ENCODE measurements at places on chromosomes 2 and 18.
A peak's percentile ranks its signal among the peaks of the same experiment; 100 is the strongest.

GRCh38 chr2:126832014-126832413 lies 66.7 kb upstream of the TEX51 start:
- no peak for DNase-seq

DNA sequence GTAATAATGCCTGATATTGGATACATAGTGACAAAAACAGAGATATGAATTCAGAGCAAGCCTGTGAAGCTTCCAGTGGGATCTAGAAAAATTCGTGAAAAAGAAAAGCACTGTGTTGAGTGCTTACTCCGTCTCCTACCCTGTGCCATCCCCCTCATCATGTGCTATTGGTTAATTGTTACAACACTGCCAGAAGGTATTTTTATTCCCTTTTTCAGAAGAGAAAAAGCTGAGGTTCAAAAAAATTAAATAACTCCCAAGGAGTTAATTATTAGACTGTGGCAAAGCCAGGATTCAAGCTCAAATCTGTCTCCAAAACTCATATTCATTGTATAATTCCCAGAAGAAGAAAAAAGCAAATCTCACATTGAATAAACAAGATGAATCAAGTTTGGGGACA lies 735.5 kb upstream of the ACVR2A start:
- no peak for DNase-seq

GRCh38 chr2:96261328-96262003 lies 4.3 kb downstream of the TMEM127 start:
- no peak for DNase-seq

DNA sequence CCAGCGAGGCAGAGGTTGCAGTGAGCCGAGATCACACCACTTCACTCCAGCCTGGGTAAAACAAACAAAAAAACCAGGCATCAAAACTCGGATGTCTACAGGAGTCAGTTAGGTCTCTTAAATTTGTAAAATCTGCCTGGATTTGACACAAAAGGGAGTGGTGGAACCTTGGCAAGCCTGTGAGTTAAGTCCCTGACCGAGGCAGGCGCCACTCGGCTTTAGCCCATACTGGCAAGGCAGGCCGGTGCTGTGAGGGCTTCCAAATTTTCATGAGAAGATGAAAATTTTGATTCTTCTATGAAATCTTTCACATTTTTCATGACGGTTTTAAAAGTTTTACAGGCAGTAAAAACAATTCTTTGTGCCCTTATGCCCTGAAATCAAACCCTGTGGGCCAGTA lies 165.8 kb downstream of the FMNL2 start:
- no peak for DNase-seq

DNA sequence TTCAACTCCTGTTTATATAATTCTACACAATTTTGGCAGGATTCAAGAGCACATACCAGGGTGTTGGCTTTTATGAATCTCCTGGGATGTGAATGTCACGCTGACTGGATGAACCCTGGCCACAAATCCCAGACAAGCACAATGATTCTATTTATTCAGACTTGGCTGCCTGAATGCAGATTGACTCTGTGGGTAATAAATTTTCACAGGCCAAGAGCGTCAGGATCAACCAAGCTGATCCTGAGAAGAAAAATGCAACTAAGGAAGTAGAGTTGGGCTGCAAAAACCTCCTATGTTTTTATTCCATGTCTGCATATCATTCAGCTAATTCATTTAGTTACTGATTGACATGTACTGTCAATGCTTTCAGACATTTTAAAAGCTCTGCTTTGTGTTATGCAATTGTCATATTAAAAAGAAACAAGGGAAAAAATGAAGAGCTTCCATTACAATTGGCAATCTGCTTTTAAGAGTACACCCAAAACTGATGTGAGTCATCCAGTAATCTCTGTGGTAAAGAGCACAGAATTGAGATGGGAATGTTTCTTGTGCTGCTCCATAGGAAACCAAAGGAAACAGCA lies 173.0 kb upstream of the REV1 start:
- DNase-seq: no peak

GRCh38 chr2:128644718-128645256 lies 326.1 kb upstream of the HS6ST1 start:
- no peak for DNase-seq

DNA sequence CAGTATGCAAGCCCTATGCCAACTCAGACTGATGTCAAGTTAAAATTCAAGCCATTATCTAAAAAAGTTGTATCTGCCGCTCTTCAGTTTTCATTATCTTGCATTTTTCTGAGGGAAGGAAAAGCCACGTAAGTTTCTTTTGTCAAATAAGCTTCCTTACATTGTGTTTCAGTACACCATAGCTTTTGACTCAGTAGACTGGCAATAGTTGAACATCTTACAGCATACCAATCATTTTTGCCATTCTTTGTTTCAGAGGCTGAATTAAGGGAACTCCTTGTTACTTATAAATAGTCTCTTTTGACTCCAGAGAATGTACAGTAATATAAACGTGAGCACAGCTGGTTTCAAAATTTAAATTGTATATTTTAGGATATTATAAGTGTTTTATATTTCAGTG lies 120.6 kb downstream of the EHBP1 start:
- DNase-seq: no peak

- DNase-seq: no peak
Observed at GRCh38 chr2:40463112-40463511, 11.2 kb upstream of the SLC8A1 start.

GRCh38 chr18:39454866-39455265 lies 1889.3 kb upstream of the CELF4 start:
- no peak for DNase-seq

DNA sequence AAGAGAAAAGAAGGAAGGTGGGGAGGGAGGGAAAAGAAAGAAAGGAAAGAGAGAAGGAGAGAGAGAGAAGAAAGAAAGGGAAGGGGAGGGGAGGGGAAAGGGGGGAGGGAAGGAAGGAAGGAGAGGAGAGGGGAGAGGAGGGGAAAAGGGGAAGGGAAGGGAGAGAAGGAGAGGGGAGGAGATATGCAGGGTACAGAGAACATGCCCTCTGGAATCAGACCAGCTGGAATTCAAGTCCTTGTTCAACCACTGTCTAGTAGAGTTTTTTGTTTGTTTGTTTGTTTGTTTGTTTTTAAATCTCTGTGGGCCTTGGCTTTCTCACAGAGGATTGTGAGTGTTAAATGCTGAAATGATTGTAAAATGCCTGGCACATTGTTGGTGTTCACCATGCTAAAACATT lies 77.7 kb upstream of the FOSL2 start:
- DNase-seq: no peak

- no peak for DNase-seq
Observed at GRCh38 chr2:179682756-179683155, 178.7 kb downstream of the ZNF385B start.

- DNase-seq: no peak
Observed at GRCh38 chr2:130346741-130347066, 4.0 kb downstream of the IMP4 start.

- DNase-seq: no peak
Observed at GRCh38 chr18:49251451-49251850, 209.0 kb downstream of the DYM start.

DNA sequence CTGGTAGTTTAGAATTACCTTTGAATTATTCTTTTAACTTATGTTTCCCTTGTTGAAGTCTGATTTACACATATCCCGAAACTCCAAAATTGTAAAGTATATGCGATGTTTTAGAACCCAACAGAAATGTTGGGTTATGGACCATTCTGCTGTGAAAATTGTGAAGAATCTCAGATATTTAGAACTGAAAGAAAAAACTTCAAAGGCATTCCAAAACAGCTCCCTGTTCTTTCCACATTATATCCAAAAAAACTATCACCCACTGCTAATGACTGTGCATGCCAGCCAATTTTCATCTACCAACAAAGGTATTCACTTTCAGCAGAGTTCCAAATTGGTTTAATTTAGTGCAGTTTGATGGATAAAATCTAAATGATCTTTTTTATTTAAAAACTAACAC lies 21.5 kb upstream of the PDE1A start:
- DNase-seq: no peak

- DNase-seq: no peak
Observed at GRCh38 chr2:11997142-11997541, 250.7 kb downstream of the LPIN1 start.

DNA sequence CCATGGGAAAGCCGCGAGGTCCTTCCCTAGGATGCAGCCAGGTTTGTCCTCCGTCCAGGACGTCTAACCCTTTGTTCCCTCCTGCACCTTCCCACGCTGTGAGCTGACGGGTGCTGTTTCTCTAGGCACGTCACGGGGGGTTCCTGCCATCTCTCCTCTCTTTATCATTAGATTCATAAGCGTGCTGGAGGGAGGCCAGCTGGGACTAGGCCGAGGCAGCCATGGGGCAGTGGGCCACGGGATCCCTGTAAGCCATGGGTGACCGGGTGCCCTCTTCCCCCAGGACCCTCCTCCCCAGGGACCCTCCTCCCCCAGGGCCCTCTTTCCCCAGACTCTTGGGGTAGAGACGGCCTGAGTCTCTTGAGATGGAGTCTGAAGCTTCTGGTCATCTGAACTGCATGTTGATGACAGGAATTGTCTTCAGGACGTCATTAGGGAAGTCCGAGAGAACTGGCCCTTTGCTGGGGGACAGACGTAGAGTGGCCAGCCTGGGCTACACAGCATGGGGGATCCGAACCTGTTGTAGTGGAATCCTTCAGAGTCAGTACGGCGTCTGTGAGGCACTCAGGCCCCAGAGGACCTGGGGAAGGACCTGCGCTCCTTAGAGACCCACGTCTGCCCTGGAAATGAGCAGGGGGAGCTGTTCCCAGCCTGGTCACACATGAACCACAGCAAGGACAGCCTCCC lies 108.1 kb downstream of the TPO start:
- DNase-seq: no peak

DNA sequence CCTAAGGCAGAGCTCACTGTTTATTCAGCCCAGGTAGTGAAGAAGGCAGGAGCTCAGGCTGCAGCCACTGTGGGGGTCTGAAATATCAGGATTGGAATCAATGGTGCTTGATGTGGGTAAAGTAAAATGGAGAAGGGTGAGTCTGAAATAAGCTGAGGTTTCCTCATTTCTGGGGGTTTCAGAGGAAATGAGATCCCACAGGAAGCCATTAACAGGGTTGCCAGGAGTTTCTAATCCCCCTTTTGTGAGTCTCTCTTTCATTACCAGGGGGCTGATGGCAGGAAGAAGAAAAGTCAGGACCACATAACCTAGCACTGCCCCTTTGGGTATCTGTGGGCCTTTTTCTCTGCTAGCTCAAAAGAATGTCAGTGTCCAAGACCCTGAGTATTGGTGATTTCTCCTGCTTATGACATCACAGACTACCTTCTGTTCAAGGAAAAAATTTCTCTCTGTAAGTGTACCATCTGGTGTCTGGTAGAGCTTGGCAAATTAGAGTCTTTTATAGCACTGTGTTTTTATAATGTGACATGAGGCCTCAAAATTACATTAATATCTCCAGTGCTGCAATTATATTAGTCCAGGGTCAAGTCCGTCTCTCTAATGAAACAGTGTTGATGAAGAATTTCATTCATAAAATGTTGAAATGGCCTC lies 56.0 kb downstream of the LBH start:
- no peak for DNase-seq

DNA sequence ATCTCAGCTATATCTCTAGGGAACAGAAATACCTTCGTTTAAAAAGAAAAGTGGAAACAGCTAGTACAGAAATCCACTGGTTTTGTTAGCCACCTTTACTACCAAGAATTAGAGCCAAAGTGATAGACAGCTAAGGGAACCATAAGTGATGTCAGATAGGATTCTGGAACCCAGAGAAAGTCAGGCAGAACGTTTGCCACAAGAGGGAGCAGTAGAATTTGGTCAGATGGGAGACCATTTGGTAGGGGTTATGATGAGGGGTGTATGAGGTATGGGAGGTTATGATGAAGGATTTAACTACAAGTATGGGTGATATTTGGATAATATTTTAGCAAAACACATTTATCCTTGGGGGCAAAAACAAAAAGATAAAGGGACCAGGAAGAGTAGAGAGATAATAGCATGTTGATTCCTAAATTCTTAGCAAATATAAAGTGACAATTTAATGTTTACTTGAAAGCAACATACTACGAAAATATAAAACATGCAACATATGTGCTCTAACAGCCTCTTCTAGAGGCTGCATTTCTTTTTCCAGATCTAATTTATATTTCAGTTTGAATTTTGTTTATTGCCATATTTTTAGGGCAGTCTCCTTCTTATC lies 3.3 kb downstream of the SLC8A1 start:
- DNase-seq: no peak

GRCh38 chr2:177872286-177872685 lies 200.3 kb downstream of the PDE11A start:
- no peak for DNase-seq

- no peak for DNase-seq
Observed at GRCh38 chr2:20584399-20585358, 66.2 kb downstream of the HS1BP3 start.

DNA sequence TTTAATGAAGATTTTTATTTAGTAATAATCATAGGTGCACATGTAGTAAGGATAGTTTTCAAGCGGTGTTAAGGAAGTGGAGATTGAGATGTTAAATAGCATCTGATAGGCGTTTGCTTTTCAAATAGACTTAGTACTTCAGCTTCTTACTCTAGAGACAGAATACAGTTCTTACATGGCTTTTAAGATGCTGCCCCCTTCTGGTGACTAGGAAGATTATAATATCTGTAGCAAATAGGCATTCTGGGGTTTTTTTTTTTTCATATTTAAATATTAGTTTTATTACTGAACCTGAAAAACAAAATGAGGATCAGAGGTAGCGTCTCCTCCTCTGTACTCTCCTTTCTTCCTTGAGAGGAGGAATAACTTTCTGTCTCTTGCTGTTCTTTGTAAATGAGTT lies 100.2 kb downstream of the AGAP1 start:
- peak; percentile 63 for DNase-seq

DNA sequence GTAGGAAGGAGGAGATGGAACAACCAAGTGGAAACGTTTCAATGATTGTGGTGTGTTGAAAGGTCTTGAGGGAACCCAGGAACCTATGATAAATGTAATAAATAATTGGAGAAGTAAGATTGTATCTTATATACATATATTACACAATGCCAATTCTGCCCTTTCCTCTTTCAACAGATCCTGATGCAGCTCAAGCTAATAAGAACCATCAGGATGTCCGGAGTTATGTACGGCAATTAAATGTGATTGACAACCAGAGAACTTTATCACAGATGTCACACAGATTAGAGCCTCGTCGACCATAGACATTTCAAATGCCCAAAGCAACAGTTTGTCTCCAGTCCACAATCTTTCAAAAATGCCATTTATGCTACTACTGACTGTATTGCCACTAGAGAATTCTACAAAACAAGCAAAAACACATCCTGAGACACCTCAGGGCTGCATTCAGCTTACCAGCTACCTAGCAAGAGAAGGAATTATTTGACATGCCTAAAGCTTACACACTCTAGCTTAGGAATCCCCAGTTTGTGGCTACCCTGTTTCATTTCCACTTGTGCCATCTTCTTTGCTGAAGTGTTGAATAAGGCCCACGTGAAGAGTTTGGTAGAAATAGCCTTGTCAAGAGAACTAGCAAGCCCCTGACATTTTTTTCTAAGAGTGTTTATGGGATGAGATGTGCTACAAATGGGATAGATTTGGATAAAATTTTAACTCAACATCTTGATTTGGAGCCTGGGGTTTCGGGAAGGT lies 24.0 kb upstream of the MAP3K20 start:
- DNase-seq: no peak

- no peak for DNase-seq
Observed at GRCh38 chr2:23673830-23674679, 252.9 kb downstream of the ATAD2B start.

- DNase-seq: no peak
Observed at GRCh38 chr2:58261209-58261608, 20.1 kb upstream of the FANCL start.

GRCh38 chr2:118548880-118549488 lies 298.5 kb downstream of the EN1 start:
- DNase-seq: no peak

GRCh38 chr2:30759481-30759880 lies 47.8 kb downstream of the CAPN13 start:
- DNase-seq: no peak
